ENCODE measurements at places on chromosomes 6 and 20.
A peak's percentile ranks its signal among the peaks of the same experiment; 100 is the strongest.

DNA sequence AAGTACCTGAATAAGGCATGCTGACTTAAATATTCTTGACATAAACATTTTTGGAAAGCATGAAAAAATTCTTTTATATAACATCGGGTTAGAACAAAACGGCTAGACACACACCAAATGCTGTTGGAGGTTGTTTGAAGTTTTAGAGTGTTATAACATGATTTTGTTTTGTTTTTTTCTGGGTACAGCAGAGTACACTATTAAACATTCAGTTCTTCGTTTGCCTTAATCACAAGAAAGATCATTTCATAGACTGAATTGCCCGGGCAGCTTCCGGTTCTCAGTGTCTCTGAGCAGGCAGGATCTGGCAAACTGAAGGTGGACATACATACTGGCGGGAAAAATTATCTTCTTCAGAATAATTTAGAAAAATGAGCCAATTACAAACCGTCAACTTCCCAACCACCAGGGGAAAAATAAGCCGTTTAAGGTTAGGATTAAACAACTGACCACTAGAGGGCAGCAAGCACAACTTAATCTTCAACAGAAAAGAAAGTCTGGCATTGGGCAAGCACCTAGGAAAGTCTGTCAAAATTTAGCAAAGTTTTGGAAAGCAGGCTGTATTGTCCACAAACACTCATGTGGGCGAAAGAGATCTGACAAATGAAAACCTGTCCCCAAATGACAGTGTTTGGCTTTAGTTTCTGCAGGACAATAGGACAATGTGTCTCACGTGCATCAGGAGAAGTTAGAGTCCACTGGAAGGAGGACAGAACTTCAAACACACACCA, 15.0 kb downstream of the ZNF217 start:
- DNase-seq = peak; percentile 47

DNA sequence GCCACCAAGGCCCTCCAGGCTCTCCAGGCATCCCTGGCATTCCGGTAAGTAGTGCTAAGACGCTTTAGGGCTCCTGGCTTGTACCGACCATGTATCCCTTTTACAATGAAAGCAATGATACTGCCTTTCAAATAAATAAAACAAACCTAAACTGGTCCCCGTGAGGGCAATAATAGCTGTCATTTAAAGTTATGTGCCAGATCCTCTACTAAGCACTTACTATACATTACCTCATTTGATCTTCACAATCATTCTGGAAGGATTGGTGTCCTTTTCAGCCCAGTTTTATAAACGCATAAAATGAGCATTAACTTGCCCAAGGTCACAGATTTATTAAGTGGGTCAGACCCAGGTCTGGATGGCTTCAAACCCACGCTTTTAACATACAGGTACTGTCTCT, 114.7 kb downstream of the COL9A1 start:
- no peak for DNase-seq

GRCh38 chr20:47789081-47789763, 3.9 kb upstream of the SULF2 start:
- no peak for DNase-seq

GRCh38 chr6:169701311-169701953, 397 bp downstream of the WDR27 start:
- no peak for DNase-seq

DNA sequence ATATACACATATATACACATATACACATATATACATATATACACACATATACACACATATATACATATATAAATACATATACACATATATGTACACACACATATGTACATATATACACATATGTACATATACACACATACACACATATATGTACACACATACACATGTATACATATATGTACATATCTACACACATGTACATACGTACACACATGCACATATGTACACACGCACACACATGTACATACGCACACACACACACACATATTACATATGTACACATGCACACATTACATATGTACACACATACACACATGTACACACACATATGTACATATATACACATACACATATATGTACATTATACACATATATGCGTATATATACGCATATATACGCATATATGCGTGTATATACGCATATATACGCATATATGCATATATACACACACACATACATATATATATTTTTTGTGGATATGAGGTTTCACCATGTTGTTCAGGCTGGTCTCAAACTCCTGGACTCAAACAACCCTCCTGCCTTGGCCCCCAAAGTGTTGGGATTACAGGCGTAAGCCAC, 27.2 kb downstream of the SRC start:
- no peak for DNase-seq

DNA sequence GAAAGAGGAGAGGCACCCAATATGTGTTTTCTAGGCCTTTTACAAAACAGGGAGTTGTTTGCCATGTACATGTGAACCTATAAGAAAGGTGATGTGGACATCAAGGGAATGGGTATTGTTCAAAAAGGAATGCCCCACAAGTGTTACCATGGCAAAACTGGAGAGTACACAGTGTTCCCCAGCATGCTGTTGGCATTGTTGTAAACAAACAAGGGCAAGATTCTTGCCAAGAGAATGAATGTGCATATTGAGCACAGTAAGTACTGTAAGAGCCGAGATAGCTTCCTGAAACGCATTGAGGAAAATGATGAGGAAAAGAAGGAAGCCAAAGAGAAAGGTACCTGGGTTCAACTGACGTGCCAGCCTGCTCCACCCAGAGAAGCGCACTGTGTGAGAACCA, 13.1 kb downstream of the QRSL1 start:
- no peak for DNase-seq

DNA sequence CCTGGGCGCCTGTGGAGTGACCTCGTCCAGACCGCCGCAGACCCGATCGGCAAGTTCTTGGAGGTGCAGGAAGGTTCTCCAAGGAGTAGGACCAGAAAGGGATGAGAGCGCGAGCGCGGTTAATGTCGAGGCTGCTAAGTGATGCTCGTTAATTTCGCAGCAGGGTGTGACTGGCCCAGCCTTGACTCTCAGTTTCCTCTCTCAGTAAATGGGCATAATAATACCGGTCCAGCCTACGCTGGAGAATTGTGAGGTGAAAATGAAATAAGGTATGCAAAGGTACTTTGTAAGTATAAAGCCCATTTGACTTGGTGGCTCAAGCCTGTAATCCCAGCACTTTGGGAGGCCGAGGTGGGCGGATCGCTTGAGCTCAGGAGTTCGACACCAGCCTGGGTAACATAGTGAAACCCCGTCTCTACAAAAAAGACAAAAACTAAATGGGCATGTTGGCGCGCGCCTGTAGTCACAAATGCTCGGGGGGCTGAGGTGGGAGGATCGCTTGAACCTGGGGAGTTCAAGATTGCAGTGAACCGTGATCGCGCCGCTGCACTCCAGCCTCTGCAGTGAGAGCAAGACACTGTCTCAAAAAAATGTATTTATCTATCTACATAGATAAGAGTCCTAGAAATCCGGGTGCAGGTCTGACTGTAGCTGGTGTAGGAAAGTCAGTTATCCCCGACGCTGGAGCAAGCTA, 634 bp upstream of the BTBD9 start:
- DNase-seq = peak; percentile 29

- DNase-seq = no peak
Observed at GRCh38 chr20:14664101-14664500, 326.7 kb upstream of the FLRT3 start.

- no peak for DNase-seq
Observed at GRCh38 chr6:117352466-117353081, 73.2 kb downstream of the ROS1 start.

- no peak for DNase-seq
Observed at GRCh38 chr6:14876778-14877613, 368.9 kb upstream of the JARID2 start.

GRCh38 chr6:12137480-12137879, 125.4 kb downstream of the HIVEP1 start:
- DNase-seq = peak; percentile 64

- no peak for DNase-seq
Observed at GRCh38 chr6:163764565-163764964, 350.0 kb downstream of the QKI start.

GRCh38 chr20:6612606-6612923, 154.9 kb upstream of the BMP2 start:
- no peak for DNase-seq

GRCh38 chr20:59782986-59783640, 150.3 kb downstream of the SYCP2 start:
- peak; percentile 64 for DNase-seq

- DNase-seq = no peak
Observed at GRCh38 chr6:88636871-88637270, 326.5 kb downstream of the RNGTT start.
